Activated effector memory CD4-positive, alpha-beta T cell treated with Interleukin-2 at 50 U/mL for 16 hours (primary cell): ENCODE measurements at places on chromosomes 3 and 15.

DNA sequence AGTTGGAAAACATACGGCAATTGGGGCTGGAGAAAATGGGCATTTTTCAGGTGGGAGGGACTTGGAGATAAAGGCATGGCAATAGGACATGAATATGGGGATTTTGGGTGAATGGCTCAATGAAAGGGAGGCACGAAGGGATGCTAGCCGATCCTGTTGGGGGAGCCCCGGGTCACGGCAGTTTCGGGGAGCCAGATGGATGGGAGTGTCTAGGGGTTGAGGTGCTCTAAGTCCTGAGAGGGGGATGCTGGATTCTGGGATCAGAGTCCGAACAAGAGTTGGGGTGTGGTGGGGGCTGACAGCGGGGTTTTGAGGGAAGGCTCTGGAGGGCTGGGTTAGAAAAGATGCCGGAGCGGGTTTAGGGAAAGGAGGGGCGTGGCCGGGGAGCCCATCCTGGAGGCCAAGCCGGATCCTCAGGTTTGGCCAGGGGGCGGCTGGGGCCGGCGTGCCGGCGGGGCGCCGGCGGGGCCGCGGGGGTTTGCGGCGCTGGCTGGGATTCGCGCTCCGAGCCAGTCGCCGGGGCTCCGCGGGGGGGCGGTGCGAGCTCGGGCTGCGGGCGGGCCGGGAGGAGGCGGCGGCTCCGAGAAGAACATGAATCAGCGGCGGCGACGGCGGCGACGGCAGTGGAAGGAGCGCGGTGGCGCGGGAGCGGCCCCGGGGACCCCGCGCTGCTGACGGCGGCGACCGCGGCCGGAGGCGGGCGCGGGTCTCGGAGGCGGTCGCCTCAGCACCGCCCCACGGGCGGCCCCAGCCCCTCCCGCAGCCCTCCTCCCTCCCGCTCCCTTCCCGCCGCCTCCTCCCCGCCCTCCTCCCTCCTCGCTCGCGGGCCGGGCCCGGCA lies at the start of gene TYRO3:
TSS of gene TYRO3 (plus strand) at position 813 of the 839 bp plus-strand sequence. CDS start 46 bp downstream, outside the sequence.
- peak; percentile 62 for DNase-seq

- no peak for DNase-seq
These were observed 7.3 kb upstream of the ATP2B2 start for GRCh38 chr3:10512687-10513086.

- no peak for DNase-seq
These were observed 65.7 kb downstream of the RLBP1 start for GRCh38 chr15:89155656-89156055.

DNA sequence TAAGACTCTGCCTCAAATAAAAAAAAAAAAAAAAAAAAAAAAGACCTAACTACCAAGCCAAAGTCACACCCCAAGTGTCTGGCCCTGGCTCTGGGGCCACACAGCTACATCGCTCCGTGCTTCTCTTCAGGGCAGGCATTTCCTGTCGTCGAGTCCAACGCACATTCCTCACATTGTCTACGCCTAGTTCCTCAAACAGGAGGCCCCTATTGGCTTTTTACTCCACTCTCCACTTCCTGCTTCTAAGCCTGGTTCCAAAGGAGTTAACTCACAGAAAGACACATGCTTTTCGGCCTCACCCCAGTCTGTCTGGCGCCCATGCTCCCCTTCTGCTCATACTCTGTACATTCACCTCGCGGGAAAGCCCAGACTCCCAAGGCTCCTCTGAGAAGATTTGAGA lies 28.8 kb downstream of the KNG1 start:
- no peak for DNase-seq

- DNase-seq, result no peak
These were observed 46.5 kb downstream of the BSN start for GRCh38 chr3:49600781-49601180.

DNA sequence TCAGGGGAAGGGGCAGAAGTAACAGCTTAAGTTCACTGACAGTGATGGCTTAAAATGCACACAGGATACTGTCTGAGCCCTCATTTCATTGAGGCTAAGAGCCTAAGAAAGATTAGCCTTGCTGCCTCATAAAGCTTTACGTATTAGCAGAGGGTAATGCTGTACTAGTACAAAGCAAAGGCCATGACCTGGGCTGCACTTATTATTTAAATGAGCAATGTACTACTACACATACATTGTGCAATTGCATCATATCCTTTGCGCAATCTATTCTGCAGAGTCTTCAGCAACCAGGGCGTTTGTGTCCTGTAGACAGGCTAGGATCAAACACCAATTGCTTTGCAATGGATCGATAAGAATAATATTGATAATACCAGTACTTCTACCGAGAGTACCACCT lies 221.8 kb downstream of the TPRG1 start:
- DNase-seq, result no peak

GRCh38 chr3:63976872-63977200 lies 46.5 kb downstream of the PSMD6 start:
- no peak for DNase-seq

DNA sequence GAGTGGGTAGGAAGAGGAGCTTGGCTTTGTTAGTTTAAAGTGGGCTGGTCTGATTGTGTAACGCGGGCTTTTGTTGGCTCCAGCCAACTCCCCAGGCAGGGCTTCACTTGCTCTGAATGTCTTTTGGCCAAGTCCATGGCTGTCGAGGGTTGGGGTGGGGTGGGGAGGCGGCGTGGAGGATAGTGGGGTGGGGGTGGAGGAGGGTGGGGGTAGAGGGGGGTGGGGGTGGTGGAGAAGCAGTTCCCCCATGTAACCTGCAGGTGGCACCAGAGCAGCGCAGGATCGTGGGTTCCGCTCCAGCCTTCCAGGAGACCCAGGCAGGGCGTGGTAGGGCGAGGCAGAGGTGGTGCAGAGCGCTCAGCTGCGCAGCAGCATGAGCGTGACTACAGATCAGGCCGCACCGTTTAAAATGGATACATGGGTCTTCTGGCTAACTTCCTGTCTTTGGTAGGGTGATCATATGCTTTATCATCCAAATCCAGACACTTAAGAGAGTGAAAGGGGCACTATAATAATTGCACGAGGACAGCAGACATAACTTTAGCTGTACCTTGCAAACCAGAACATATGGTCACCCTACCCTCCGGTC lies 28.3 kb downstream of the GOLGA6A start:
- DNase-seq, result peak; percentile 55

GRCh38 chr15:26280281-26280680 lies 417.2 kb upstream of the ATP10A start:
- no peak for DNase-seq

DNA sequence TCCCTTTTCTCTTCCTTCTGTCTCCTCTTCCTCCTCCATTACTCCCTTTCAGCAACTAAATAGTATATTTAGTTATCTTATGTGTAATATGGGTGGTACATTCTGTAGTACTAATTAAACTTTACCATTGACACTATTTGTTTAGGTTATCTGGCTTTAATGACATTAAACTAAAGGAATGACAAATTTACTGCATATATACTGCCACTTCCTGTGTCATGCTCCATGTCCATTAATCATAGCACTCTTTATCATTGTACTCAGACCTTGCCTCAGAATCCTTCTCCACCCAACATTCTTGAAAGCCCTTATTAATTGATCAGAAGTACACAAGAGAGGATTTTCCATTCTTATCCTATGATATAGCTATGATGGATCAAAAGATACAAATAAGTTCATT lies 244.2 kb downstream of the NAALADL2 start:
- DNase-seq, result no peak

GRCh38 chr3:48435774-48436476 lies 4.0 kb downstream of the CCDC51 start:
- DNase-seq, result peak; percentile 77

- no peak for DNase-seq
These were observed 46.5 kb downstream of the SYNPR start for GRCh38 chr3:63324621-63325020.

- no peak for DNase-seq
These were observed 38.7 kb upstream of the CA12 start for GRCh38 chr15:63420333-63420747.

DNA sequence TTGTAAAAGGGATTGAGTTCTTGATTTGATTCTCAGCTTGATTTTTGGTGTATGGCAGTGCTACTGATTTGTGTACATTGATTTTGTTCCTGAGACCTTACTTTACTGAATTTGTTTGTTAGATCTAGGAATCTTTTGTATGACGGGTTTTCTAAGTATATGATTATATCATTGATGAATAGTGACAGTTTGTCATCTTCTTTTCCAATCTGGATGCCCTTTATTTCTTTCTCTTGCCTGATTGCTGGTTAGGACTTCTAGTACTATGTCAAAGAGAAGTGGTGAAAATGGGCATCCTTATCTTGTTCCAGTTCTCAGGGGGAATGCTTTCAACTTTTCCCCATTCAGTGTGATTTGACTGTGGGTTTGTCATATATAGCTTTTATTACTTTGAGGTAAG lies 103.0 kb downstream of the DOCK3 start:
- DNase-seq, result no peak

DNA sequence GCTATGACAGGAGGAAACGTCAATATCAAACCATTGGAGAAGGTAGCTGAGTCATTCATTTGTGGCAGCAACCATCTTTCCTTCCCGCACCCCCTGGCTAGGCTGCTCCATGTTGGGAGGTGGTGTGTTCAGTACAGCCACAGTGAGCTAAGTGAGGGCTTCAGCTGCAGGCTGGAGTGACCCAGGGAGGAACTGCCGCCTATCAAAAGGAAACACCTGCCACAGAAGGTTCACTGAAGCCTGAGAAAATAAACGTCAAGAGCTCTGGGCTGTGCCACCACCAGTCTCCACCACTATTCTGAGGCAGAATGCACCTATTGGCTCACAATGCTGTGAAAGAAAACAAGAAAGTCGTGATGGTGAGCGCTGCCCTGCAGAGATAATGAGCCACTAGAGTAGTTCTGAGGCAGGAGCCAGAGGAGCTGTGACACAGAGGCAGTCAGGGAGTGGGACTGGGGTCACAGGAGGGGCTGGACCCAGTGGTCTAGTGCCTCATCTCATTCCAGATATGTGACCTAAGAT lies 34.8 kb upstream of the CD47 start:
- DNase-seq, result peak; percentile 42

- no peak for DNase-seq
These were observed 183.4 kb downstream of the KLF13 start for GRCh38 chr15:31510057-31510456.

DNA sequence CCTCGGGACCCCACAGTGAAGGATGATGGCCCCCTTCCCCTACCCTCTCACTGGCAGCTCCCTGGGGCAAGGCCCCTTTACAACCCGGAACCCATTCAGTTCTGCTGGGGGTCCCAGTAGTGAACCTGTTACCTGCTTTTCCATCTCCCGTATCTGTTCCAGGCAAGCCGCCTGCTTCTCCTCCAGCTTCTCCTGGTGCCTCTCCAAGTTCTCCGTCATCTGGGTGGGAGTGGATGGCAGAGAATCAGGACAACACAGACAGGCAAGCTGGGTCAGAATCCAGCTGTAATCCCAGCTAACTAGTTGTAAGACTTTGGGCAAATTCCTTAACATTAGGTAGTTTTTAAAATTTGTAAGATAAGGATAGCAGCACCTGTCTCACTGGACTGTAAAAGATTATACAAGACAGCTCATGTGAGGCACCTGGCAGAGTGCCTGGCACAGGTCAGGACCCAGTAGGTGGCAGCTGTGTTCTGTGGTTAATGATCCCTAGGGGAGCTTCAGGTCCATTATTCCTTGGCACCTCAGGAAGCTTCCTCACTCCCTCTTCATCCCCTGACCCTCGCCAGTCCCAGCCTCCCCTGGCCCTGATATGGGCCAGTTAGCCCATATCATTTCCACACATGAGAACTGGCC lies 6.4 kb upstream of the ANKRD63 start:
- DNase-seq, result no peak

DNA sequence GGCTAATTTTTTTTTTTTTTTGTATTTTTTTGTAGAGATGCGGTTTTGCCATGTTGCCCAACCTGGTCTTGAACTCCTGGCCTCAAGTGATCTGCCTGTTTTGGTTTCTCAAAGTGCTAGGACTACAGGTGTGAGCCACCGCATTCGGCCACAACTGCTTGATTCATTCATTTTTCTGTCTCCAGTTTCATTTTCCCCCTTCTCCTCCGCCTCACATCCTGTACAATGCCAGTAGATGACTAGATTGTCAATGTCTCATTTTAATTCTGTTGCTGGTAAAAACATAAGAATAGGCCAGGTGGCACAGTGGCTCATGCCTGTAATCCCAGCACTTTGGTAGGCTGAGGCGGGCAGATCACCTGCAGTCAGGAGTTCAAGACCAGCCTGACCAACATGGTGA lies 12.0 kb upstream of the ZNF592 start:
- DNase-seq, result peak; percentile 48

- no peak for DNase-seq
These were observed 131.7 kb downstream of the RBPMS2 start for GRCh38 chr15:64643685-64644084.

DNA sequence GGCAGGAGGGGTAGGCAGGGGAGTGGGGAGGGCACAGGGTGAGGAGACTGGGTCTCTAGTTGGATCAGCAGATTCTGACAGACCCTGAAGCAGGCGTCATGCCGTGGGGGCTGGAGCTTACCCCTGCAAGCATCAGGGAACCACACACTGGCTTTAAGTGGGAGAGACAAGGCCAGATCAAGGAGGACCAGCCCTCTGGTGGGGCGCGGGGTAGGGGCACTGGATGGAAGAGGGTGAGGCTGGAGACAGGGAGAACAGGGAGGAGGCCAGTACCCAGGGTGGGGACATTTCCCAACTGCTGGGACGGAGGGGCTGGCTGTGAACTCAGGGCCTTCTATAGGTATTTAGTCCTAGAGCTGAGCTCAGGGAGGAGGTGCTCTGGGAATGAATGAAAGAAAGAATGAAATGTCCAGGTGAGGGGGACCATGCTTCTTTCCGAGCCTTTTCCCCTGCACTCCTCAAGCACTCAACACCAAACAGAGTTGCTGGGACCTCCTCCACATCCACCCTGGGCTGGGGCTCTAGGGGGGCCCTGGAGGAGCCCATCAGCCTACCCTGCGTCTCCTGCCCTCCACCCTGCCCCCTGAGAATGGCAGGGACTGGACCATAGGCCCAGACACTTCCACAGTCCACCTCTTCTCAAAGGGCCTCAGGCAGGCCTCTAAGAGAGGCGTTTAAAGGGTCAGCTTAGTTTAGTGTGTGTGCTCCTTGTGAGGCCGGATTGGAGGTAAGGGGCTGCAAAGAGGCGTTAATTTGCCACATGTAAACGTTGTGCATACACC lies 49.0 kb upstream of the FGD5 start:
- DNase-seq, result no peak

- DNase-seq, result no peak
These were observed 43.8 kb upstream of the LRRFIP2 start for GRCh38 chr3:37218206-37218605.

GRCh38 chr3:157360044-157360443 lies 76.6 kb upstream of the PTX3 start:
- no peak for DNase-seq

DNA sequence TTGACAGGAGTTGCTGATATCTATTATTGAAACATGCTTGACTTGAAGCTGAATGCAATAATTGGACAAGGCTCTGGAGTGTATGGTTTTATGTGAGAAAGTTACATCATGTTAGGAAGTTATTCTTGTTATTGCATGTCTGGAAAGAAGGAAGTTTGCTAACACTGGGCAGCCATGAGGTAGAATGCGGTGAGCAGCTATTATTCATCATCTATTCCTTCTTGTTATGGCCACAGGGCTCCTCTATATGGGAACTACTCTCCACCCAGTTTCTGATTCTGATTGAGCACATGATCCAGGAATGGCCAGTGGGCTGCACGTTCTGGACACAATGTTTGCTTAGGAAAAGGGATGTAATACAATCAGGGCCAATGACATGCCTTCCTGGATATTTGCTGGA lies 37.8 kb upstream of the SCN5A start:
- no peak for DNase-seq
